HuH-7.5 (cell line): ENCODE measurements at places on chromosomes 7 and 10.

GRCh38 chr7:76358011-76358480, 745 bp downstream of the YWHAG start:
- no peak for DNase-seq

DNA sequence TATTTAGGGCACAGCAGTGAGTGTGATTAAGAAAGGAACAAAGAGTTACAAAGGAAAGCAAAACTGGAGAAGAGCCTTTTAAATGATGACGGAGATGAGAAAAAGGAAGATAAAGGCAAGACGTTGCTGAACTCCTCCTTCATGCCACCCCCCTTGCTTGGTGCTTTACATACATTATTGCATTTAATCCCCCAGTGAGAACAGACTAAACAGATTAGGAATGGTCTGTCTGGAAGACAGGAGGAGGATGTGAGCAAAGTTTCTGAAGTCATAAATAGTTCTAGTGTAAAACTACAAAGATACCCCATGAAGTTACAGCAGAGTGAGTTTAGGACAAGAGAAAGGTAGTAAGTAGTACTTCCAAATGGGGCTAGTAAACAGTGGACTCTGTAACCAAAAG, 113.5 kb downstream of the PLCE1 start:
- no peak for DNase-seq

DNA sequence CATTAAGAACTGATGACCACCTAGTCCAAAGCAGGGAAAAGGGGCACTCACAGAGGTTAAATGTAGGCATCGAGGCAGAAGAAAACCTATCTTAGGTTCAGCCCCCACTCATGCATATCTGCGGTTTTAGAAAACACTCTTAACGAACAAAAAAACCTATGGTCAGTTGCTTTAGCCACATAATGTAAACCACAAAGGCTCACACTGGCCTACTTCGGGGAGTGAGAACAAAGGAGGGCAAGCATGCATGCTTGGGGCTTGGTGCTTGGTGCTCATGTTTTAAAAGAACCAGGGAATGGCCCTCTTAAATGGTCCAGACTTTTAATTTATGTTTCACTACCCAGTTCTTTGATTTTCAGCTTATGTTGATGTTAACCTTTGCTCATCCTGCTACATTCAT, 14.2 kb downstream of the INSYN2A start:
- DNase-seq, result no peak

GRCh38 chr7:156629873-156630272, 10.7 kb upstream of the RNF32 start:
- no peak for DNase-seq

DNA sequence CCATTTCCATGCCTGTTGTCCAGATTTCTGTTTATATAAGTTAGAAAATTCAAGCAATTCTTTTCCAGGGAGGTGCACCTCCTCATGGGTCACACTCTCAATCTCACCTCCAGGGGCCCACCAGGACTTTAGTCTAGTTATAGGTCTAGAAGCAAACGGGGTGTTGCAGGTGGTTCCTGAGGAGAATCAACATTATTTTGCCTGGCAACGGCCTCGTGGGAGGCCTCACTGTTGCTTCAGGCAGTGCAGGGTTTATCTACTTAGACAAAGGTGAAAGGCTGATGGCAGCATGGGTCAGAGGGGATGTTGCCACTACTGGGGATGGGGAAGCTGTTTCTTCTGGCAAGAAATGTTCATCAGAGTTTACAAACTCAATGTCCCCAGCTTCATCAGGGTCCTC, 56.7 kb upstream of the LRRC18 start:
- DNase-seq, result no peak

GRCh38 chr7:45893996-45894664, 5.8 kb downstream of the IGFBP1 start:
- DNase-seq, result no peak

GRCh38 chr7:2354939-2355704, 495 bp downstream of the EIF3B start:
- no peak for DNase-seq

- no peak for DNase-seq
Measured at GRCh38 chr10:26479766-26480492, 41.8 kb downstream of the APBB1IP start.
